ENCODE measurements at places on chromosomes 3 and 15.
A peak's percentile ranks its signal among the peaks of the same experiment; 100 is the strongest.

- no peak for DNase-seq
Measured at GRCh38 chr15:49718234-49718633, 97.4 kb downstream of the DTWD1 start.

- DNase-seq: peak; percentile 9
Measured at GRCh38 chr3:121295452-121295851, 250.3 kb downstream of the POLQ start.

GRCh38 chr15:72189250-72189902, 8.2 kb downstream of the GRAMD2A start:
- DNase-seq: no peak

- DNase-seq: peak; percentile 50
Measured at GRCh38 chr15:66027268-66027805, 158.0 kb downstream of the RAB11A start.

DNA sequence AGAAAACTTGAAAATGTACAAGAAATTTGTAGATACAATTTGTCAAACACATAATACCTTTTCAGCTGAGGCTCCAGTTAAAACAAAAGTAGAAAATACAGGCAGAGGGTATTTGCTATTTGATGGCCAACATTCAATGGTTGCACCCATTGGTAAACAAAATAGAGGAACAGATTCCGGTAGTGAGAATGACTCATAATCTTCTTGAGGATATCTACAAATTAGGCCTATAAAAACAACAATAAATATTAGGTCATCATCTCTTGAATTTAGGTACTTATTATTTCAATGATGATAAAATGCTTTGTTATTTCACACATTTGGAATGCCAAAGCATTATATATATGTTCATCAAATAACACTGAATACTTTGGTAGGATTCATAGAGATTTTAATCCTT, 53.4 kb downstream of the DENND4A start:
- DNase-seq: peak; percentile 8

GRCh38 chr3:113659101-113659541, 37.3 kb downstream of the USF3 start:
- DNase-seq: no peak

GRCh38 chr3:177281292-177282118, 84.2 kb upstream of the TBL1XR1 start:
- no peak for DNase-seq

DNA sequence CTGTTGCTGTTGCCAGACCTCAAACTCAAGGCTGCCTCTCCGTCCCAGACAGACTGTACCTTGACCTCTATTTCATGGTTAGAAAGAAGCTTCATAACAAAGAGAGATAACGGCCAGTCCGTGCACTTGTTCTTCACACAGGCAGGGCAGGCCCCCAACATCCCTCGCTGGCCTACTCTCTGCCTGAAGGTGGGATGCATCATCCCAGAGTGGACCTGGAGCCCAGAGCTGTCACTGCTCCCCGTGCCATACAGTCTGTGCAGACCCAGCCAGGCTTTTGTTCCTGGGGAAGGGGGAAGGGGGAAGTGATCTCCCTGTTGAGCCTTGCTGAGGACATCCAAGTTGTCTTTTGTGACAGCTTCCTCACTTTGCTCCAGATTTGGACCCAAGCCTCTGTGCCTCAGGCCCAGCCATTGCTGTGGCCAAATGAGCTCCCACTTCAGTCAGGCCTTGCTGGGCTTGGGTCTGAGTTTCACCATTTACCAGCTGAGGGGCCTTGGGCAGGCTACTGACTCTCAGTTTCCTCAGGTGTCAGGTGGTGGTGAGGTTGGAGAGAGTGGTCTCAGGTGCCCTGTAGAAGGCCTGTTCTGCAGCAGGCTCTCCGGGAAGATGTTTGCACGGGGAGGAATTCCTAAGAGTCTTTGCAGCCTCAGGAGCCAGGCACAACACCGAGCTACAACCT, 141.6 kb downstream of the DNAJB8 start:
- DNase-seq: no peak

GRCh38 chr15:93913310-93913709, 318.1 kb upstream of the MCTP2 start:
- DNase-seq: no peak

DNA sequence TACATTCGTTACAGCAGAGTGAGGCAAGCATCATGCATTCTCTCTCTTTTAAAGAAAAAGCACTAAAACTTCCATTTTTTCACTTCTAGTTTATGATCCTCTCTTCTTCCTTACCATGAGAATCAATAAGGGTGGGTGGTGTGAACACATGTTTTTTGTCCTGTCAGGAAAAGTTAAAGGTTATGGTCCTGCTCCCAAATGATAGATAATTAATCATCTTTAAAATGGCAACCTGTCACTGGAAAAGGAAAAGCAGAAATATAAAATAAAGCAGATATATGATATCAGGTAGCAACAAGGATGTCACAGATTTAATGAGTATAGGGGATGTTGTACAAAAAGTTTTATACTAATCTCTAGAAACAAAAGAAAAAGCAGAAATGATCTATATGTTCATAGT, 56.4 kb upstream of the PHLDB2 start:
- DNase-seq: no peak

DNA sequence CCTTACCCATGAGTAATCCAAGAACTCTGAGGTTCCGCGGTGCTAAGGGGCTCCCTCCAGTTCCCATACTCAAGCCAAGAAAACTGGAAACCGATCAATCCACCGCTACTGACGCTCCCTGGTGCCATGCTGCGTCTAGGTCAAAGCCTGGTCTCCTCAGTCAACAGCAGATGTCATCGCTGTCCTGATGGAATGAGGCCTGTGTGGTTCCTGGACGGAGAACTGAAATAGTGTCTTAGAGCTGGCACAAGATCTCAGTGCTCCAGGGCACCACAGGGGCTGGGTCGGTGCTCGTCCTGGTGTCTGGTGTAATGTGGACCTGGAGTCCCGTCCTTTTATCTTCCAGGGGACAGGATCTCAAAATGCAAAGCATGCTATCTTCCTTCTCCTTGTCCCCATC, 373.9 kb upstream of the CFAP20DC start:
- DNase-seq: no peak

DNA sequence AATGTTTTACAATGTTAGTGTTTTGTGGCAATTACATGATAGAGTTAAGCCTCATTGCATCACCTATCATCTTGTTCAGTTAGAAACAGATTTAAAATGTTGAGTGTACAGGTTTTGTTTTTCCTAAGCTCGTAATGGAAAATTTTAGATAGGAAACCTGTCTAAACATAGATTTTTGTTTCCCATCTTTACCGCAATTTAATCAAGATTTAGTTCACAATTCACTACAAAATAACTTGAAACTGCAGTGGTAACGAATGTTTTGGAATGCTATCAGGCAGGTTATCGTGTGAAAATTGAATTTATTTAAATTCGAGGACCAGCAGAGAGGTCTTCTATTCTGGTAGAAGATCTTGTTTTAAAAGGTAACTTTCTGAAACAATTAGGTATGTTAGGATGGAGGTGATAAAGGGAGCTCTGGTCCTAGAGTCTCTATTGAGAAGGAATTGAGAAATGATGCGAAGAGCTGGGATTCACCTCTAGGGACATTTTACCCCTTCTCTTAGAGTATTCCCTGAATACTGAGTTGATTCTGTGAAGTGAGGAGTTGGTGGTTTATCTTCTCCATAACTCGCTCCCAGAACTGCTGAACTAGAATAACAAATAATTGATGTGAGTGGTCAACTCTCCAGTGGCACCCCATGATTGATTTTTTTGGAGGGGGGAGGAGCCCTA, 1.4 kb downstream of the DOCK3 start:
- no peak for DNase-seq

- DNase-seq: peak; percentile 84
Measured at GRCh38 chr3:16496408-16497222, 16.9 kb downstream of the RFTN1 start.

DNA sequence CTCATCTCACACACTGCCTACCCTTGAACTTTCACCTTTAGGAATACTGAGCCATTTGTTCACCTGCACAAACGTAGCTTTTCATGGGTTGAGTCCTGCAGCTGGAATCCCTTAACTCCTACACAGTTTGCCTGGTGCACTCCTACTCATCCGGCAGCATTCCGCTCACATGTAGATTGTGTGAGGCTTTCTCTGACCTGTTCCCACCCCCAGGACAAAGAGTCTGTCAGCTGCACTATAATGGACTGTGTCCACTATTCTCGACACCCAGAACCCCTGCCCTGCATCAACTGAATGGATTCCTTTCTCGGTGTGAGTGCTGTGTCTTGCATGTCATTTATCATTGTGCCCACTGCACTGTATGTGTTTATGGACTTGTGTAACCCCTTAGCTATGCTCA, 54.9 kb downstream of the EPHB3 start:
- DNase-seq: no peak

DNA sequence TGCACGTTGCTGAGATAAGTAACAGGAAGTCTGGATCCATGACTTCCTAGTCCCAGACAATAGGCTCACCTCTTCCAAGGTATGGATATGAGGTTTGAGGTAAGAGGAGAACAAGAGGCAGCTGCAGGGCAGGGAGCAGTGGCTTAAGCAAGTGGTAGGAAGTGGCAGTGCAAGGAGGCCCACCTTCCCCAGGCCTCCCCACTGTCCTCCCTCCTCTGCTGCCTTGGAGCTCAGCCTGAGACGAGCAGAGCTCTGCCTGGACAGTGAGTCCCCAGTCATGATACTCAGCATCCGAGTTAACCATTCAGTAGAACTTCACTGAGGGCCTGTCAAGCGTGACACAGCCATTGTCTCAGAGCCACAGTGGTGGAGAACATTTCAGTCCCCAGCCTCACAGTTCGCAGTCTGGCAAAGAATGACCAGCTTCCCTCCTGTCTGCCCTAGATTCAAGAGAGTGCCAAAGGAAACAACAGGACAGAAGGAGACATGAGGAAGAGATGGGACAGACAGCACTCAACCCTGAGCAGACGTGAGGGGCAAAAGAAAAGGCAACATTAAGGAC, 41.4 kb upstream of the BOC start:
- DNase-seq: no peak

- no peak for DNase-seq
Measured at GRCh38 chr15:83961311-83961710, 274.3 kb upstream of the GOLGA6L4 start.

DNA sequence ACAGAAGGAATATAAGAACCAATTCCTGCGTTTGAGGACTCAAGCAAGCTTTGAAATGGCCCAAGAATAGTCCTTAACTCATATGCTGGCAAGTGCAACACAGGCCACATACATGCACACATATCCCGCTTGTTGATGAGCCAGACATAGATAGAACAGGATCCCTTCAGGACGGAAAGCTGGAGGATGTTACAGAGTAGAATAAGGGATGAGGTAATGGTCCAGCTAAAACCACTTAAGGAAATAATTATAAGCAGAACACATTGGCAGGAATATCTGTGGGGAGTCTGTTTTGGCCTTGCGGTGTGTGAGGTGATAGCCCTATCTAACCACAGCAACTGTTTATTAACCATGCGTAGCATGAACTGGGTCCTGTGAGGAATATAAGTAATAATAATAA, 25.0 kb downstream of the SCG3 start:
- DNase-seq: no peak

DNA sequence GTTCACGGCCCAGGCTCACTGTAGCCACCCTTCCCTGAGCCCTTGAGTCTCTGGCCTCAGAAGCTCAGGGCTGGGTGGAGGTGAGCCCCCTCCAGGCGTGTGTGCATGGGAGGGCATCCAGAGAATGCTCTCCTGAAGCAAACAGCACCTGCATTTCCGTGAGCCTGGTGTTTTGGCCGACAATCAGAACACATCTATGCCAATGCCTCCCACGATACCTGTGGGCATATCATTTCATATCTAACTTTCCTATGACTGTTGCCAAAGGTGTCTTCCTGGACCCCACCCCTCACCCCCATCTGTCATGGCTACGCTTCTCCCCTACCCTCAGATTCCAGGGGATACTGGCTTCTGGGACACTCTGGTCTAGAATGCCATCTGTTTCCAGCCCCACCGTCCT, 53.3 kb upstream of the RAB6B start:
- DNase-seq: no peak

- no peak for DNase-seq
Measured at GRCh38 chr3:16433701-16434151, 79.8 kb downstream of the RFTN1 start.

- no peak for DNase-seq
Measured at GRCh38 chr3:131546441-131546840, 43.7 kb upstream of the MRPL3 start.

- no peak for DNase-seq
Measured at GRCh38 chr3:22734756-22735155, 468.4 kb upstream of the UBE2E2 start.

DNA sequence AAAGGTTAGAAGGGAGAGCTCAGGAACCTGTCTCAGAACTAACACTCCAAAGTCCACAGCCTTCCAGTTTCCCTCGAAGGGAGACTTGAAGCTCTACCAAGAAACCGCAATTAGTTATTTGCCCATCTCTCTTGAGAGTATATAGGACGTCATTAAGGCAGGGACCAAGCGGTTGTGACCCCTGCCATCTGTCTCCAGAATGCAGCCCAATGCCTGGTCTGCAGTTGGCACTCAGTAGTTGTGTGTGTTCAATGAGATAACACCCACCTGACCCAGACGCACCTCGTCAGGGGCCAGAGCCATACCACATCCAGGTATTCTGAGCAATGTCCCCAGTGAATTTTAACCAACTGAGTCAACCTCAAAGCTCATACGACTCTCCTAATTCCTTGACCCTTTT, 251.0 kb downstream of the VPS13C start:
- no peak for DNase-seq

GRCh38 chr15:70045045-70045444, 52.7 kb downstream of the TLE3 start:
- DNase-seq: peak; percentile 25

GRCh38 chr15:62066663-62067447, at the start of gene C2CD4A:
TSS of gene C2CD4A (plus strand) at chr15:62066977. CDS start at chr15:62067614, 637 bp downstream.
- DNase-seq: peak; percentile 49

DNA sequence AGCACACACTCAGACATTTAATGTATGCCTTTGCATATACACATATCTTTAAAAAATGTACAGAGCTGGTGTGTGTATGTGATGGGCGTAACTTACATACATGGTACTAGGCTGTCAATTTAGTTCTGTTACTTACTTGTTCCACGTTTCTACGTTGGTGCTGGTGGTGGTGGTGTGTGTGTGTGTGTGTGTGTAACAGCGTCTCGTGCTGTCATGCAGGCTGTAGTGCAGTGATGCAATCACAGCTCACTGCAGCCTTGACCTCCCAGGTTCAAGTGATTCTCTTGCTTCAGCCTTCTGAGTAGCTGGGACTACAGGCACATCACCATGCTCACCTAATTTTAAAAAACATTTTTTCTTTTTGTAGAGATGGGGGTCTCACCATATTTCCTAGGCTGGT, 64.2 kb downstream of the ISG20 start:
- DNase-seq: no peak

Measured in ELR (cell line).